Right cardiac atrium (tissue), 5 donors: ENCODE measurements at places on chromosomes 1 and 21.
A peak's percentile ranks its signal among the peaks of the same experiment; 100 is the strongest.

DNA sequence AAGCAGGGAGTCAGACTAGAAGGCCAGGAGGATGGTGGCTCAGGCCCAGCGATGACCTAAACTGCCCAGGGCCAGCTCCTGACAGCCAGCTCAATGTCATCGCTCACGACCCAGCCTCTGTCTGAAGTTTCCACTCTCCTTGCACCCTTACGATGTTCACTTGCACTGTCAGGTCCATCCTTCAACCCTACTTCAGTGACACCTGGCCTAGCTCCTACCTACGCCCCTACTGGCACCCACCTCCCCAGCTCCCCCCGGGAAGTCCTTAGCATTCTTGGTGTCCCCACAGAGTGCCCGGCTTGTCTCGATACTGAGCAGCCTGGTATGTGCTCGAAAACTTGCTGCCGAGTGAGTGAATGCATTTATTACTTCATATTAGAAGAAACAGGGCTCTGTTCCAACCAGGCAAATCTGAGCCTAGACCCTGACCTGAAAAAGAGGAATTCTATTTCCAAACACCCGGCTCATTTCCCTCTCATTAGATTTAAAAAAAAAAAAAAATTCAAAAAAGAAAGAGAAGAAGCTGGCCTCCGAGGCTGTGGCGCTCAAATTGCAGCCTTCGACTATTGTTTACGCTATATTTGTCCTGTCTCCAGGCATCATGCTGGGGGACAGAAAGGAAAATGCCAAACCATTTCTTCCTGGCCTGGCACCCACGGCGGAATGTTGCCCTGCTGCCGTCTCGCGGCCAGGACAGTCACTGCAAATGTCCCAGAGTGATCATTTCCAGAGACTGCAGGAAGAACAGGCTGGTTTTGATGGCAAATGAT lies 29.8 kb upstream of the LRRC38 start:
- DNase-seq = peak; percentile 84

DNA sequence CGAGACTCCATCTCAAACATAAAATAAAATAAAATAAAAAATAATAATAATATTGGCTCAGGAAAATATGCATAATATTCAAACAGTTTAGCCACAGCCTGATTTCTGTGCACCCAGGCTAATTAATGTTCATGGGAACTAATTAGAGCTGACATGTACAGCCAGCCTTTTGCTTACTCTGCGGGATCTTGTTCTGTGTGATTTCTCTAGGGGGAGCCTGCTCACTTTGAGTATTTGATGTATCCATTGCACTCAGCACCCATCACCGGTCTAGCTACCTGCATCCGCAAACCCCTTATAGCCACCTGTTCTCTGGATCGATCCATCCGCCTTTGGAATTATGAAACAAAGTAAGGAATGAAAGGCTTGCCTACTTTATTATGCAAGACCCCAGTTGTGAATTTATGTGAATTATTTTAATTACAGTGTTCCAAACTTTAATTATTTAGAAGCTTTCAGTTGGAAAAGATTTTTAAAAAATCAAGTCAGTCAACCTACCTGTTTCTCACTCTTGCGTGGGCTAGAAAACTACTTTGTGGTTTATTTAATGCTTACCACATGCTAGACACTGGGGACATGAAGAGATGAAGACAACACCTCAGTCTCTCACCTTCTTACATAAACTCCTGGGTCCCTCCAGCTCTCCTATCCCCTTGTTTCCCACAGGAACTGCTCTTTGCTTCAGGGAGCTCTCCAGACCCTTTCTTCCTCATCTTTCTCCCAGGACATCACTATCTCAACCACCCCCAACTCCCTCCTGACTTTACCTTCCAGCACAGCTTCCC lies 25.4 kb downstream of the CFAP57 start:
- DNase-seq = no peak

GRCh38 chr1:156420205-156421061 lies 51.4 kb downstream of the RHBG start:
- no peak for DNase-seq

DNA sequence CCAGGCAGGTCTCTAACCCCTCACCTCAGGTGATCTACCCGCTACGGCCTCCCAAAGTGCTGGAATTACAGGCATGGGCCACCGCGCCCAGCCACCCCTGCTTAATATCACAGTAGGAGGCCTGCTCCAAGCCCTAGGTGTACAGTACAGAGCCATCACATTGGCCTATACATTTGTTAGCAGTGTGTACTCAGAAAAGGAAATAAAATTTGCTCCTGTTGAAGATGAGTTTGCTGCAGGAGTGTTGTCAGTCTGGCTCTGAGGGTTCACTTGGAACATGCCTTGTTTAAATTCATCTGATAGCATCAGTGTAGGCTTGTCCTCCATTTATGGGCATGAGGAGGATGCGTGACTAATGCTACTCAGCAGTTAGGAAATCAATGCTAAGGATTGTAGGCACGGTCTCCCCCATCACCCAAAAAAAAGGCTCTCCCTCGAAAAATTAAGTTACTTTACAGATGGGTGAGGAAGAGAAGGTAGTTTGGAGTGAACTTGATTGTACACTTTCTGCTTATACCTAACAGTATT lies 4.6 kb upstream of the ENAH start:
- no peak for DNase-seq

DNA sequence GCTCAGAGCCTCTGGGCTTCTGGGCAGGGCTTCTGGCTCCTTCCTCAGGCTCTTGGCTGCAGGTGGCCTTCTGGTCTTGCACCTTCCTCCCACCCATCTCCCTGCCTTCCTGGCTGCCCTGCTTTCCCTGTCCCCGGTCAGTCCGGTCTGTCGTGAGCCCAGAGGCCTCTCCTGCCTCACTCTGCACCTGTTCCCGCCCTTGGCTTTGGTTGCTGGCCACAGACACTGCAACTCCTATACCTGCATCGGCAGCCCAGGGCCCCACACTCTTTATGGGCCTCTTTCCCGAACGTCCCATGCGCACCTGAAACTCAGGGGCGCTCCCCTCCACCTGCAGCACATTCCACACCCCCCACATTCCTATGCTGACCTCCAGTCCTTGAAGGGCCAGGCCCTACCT lies 7.9 kb downstream of the FBXO2 start:
- DNase-seq = no peak

DNA sequence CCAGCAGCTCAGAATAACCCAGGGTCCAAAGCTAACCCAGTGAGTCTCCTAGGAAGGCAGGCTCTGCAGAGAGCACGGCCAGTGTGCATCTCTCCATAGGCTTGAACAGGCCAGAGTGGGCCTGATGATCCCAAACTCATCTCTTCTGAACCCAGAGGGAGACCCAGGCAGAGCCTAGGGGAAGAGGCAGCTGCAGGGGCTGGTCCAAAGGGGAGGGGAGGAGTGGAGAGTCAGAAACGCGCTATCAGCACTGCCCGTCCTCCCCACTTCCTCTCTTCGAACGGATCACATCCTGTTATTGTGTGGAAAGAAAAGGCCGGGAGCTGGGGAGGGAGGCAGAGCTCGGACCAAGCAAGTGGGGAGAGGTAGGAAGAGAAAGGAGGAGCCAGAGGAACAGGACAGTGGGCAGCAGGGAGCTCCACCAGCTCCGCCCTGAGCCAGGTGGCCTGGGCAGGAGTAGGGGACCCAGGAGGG lies 20.2 kb downstream of the TAL1 start:
- peak; percentile 81 for DNase-seq

DNA sequence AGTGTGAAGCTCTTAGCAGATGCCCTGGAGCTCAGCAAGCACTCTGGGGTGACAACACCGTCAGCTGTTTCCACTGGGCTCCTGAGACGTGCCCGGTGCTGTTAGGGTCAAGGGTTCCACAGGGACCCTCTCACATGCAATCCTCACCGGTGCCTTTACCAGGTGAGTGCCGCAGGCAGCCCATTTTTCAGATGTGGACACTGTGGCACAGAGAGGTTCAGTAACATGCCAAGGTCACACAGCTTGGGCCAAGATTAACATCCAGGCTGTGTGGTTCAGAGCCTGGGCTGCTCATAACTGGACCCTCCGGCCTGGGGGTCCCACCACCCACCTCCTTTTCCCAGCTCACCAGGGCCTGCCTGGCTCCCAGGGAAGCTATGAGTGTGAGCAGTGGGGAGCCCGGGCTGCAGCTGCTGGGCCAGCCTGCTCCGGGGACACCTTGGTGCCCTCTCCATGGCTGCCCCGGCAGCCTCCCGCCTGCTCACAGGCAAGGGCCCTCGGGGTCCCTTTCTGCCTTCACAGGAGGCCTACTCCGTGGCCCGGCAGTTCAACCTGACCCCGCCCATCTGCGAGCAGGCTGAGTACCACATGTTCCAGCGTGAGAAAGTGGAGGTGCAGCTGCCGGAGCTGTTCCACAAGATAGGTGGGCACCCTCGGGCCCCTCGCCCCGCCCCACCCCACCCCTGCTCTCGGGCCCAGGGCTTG lies 49.3 kb downstream of the KCNAB2 start:
- DNase-seq = peak; percentile 43

DNA sequence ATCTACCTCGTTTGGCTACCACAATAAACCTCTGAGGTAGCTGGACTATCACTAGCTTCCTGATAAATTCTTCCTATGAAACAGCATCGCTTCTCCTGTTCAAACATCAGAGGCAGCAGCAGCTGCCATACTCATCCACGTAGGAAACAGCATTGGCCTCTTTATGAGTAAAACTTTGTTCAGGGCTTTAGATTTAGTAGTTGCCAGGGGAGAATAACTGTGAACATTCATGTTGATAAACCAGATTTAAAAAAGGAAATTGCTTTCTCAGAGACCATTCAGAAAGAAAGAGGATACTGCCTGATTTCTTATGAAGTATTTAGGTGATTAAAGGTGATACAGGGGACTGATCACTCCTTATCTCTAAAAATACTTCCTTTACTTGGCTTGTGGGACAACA lies 7.2 kb downstream of the CEP170 start:
- no peak for DNase-seq

- DNase-seq = no peak
These were observed 76.0 kb upstream of the CTTNBP2NL start for GRCh38 chr1:112320058-112320457.

GRCh38 chr1:219442611-219443061 lies 170.3 kb downstream of the ZC3H11B start:
- DNase-seq = no peak

- no peak for DNase-seq
These were observed 436.6 kb upstream of the ADGRL2 start for GRCh38 chr1:81364088-81364487.

- no peak for DNase-seq
These were observed 41.0 kb upstream of the ZNF326 start for GRCh38 chr1:89953929-89954328.

GRCh38 chr1:111323231-111323630 lies 32.6 kb downstream of the CHIA start:
- no peak for DNase-seq

GRCh38 chr1:201999625-202000238 lies 10.7 kb upstream of the ELF3 start:
- no peak for DNase-seq

DNA sequence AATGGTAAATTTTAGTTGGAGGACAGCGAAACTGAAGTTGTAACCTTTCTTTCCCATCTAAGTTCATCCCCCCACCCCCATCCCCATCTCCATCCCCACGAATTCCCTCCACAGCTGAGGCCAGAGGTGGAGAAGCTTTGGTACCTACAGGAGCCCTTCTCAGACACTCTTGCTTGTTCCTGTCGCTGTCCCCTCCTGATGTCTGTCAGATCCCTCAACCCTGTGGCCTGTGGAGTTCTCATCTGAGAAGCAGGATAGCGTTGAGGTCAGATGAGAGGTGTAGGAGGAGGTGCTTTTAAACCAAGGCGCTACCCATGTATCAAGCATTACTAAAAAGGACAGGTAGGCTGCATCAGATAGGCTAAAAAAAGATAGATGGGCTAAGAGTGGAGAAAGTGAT lies 769 bp downstream of the NTPCR start:
- no peak for DNase-seq

GRCh38 chr1:9108056-9108665 lies 20.7 kb downstream of the GPR157 start:
- peak; percentile 40 for DNase-seq

DNA sequence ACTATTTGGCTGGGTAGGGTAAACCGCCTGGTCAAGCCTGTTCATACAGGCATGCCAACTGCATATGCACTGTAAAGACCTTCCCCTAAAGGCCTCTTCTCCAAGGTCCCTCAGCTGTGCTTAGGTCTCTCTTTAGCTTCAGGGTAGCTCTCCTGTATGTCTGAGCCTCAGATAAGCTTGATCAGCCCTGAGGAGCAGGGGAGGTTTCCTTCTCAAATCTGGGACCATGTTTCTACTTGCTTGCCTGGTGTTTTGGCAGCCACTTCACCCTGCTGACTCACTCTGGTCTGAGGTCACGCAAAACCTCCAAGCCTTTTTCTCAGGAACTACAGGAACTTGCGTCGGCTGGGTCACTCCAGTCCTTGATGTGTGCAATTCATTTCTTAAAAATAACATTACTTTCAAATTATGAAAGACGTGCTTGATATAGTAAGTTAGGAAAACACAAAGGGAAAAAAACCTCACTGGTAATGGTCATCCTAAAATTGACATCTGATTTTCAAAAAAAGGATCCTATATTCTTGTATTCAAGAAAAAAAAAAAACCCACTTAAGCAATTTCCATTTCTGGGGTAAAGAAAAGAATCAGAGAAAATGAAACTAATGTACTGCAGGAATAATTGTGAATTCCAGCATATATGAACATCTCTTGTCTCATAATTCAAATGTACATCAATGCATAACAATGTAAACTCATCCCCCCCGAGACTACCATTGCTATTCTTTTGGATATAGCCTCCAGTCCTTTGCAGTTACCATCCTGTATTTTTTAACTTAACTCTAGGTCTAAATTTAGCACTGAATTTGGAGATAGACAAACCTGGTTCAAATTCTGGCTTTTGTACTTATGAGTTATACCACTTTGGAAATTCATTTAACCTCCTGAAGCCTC lies 24.8 kb upstream of the RNF19B start:
- peak; percentile 82 for DNase-seq

DNA sequence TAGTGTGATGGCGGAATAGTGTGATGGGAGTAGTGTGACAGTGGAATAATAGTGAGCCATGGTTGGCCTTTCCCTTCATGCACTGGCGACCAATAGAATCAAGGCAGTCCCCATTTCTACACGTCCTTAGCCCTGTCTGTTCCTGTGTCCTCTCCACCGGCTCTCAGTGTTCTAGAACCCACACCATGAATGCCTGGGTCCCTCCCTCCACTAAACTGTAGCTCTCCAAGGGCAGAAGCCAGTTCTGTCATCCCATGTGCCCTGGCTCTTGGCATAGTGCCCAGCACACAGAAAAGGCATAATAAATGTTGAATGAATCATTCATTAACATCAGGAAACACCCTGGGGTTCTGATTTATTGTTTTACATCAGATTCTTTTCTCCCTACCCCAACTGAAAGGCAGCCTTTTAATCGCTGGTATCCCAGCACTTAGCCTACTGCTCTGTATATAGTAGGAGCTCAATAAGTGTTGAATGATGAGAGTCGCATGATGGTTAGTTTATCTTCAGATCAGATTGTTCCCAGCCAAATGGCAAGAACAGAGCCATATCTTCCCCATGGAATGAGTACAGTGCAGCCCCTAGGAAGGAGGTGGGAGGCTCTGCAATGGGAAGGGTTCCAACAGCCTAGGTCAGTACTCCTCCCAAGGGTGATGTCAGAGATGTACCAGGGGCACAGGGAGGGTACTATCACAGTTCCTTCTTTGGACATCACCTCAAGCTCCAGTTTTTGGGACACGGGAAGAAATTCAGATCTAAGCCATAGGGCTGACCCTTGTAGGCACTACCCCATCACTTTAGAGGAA lies 325.7 kb downstream of the HHAT start:
- DNase-seq = no peak

GRCh38 chr1:153544453-153545066 lies 1.0 kb downstream of the S100A4 start:
- no peak for DNase-seq

- no peak for DNase-seq
These were observed 160.2 kb downstream of the ADSS2 start for GRCh38 chr1:244291236-244292201.

- no peak for DNase-seq
These were observed 9.0 kb downstream of the GSTM5 start for GRCh38 chr1:109721042-109721441.
